ENCODE measurements at places on chromosomes 6 and 20. TPM values are rescaled to one million over a fixed set of nuclear protein-coding genes. Genes with fewer than 3 reads are reported as not detected.

Gene SEMG2
- total RNA-seq: not detected

Gene GGTLC1
- total RNA-seq: not detected

Gene PSMB8
- not detected for total RNA-seq

Gene DZANK1
- total RNA-seq: 3.6 TPM

Gene SLC17A2
- total RNA-seq: not detected

Gene IL20RA
- total RNA-seq: not detected

Gene PAK5
- total RNA-seq: not detected

Gene RBBP9
- 22.3 TPM for total RNA-seq

Gene PACRG
- total RNA-seq: not detected

Gene SRSF6
- 27.9 TPM for total RNA-seq

Gene UBE2J1
- total RNA-seq: 43.8 TPM

Gene COX4I2
- not detected for total RNA-seq

Gene TMX4
- total RNA-seq: 3.3 TPM
